ENCODE measurements at places on chromosomes 11 and 22. TPM values are rescaled to one million over a fixed set of nuclear protein-coding genes. Genes with fewer than 3 reads are reported as not detected.

The GTSE1 gene
- 7.5 TPM for total RNA-seq

The FZD4 gene
- 2.0 TPM for total RNA-seq

The CDHR5 gene
- not detected for total RNA-seq

The KCNK4 gene
- 0.47 TPM for total RNA-seq

The TMEM45B gene
- 0.37 TPM for total RNA-seq

The MPZL3 gene
- total RNA-seq: 0.54 TPM

The VWCE gene
- 27.3 TPM for total RNA-seq

The MFNG gene
- total RNA-seq: 61.1 TPM

Measured in glutamatergic neuron (in vitro differentiated cells).